T-cell (primary cell): ENCODE measurements at places on chromosomes 3 and 15. TPM values are rescaled to one million over a fixed set of nuclear protein-coding genes. Genes with fewer than 3 reads are reported as not detected.

DNA sequence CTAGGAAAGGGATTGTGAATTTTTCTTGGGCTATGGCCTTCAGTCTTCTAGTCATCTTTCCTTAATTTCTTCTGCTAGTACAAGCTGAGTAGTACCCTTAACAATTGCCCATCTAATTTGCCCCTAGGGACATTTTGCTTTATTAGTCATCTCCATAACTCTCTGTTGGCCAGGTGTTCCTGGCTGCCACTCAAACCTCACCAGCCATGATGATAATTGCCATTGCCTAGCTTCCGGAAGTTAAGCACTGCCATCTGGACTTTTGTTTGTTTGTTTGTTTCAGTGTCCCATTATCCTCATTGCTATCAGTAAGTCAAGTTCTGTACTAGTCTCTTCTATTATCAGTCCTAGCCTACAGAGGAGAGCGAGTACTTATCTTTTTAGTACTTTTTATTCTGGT is 36.6 kb upstream of the UBL7 start:
- DNase-seq = no peak
- no peaks in the 10 kb centered on the region for H3K27me3 ChIP-seq
- H3K27ac ChIP-seq = no peak overlapping the region
- H3K36me3 ChIP-seq = peaks cover 2% of the 10 kb centered on the region

KY gene
- not detected for total RNA-seq

CDHR4 gene
- total RNA-seq = 0.35 TPM

- H3K36me3 ChIP-seq = peaks cover 73% of the 10 kb centered on the region
- no peak overlapping the region for H3K4me3 ChIP-seq
- H3K27ac ChIP-seq = no peak overlapping the region
- H3K27me3 ChIP-seq = no peaks in the 10 kb centered on the region
- no peak for DNase-seq
Observed at GRCh38 chr3:44995142-44995770, 19.2 kb downstream of the EXOSC7 start.

KCNAB1 gene
- not detected for total RNA-seq

- no peak overlapping the region for H3K27ac ChIP-seq
- no peaks in the 10 kb centered on the region for H3K4me1 ChIP-seq
- H3K4me3 ChIP-seq = no peak overlapping the region
- H3K27me3 ChIP-seq = no peaks in the 10 kb centered on the region
- H3K36me3 ChIP-seq = no peaks in the 10 kb centered on the region
Observed at GRCh38 chr3:131553495-131554247, 50.9 kb upstream of the MRPL3 start.

DNA sequence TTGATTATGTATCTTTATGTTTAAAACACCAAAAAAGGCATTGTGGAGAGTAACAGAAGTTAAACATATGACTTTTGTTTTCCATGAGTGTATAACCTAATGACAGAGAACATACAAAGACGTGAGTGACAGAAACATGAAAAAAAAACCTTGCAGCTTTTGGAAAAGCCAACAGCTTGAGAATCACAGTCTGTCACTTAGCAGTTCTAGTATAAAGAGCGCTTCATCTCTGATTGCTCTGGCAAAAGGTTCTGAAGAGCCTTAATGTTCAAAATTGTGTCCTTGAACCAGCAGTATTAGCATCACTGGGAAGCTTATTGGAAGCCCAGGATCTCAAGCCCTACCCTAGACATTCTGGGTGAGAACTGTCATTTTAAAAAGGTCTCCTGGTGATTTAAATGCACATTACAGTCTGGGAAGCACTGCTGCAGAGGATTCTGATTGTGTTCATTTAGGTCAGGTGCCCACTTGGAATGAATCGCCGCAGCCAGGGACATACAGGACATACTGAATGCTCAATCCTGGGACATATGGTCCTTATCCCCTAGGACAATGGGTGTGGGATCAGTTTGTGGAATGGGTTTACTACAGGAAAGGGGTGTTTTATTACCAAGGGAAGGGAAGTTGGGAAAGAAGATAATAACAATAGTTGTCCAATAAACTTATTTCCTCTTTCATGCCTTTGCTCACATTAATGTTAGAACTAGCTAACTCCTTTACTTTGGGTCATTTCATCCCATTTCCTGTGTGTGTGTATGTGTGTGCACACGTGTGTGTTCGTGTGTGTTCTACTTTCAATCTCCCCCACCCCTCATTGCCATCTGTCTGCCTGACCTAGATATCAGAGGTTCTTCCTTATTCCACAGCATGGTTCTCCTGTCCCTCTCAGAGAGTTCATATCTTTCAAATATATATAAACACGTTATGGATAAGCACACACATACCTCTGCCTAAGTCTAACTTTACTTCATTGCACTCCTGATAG is 55.0 kb downstream of the LRRC49 start:
- H3K4me1 ChIP-seq = no peaks in the 10 kb centered on the region
- H3K4me3 ChIP-seq = no peak overlapping the region
- no peak overlapping the region for H3K27ac ChIP-seq
- DNase-seq = no peak
- no peaks in the 10 kb centered on the region for H3K27me3 ChIP-seq

MSL2 gene
- 92.9 TPM for total RNA-seq

GRCh38 chr15:45611305-45611704 is 23.5 kb upstream of the SQOR start:
- no peak overlapping the region for H3K4me3 ChIP-seq
- no peak for DNase-seq
- no peak overlapping the region for H3K27ac ChIP-seq
- H3K4me1 ChIP-seq = no peaks in the 10 kb centered on the region

DNA sequence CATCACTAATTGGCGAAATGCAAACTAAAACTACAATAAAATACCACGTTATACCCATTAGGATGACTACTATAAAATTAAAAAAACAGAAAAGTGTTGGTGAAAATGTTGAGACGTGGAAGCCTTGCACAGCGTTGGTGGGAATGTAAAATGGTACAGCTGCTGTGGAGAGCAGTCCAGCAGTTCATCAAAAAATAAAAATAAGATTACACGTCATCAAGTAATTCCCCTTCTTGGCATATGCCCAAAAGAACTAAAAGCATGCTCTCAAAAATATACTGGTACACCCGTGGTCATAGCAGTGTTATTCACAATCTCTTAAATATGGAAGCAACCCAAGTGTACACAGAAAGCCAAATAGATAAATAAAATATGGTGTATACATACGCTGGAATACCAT is 71.8 kb upstream of the NDN start:
- no peaks in the 10 kb centered on the region for H3K4me1 ChIP-seq
- no peak for DNase-seq
- no peaks in the 10 kb centered on the region for H3K36me3 ChIP-seq
- H3K27ac ChIP-seq = no peak overlapping the region
- no peak overlapping the region for H3K4me3 ChIP-seq
- H3K27me3 ChIP-seq = no peaks in the 10 kb centered on the region

MAPKAPK3 gene
- 64.2 TPM for total RNA-seq

HDC gene
- 4.2 TPM for total RNA-seq

- no peak overlapping the region for H3K27ac ChIP-seq
- no peak for DNase-seq
- no peaks in the 10 kb centered on the region for H3K27me3 ChIP-seq
- H3K36me3 ChIP-seq = no peaks in the 10 kb centered on the region
- no peak overlapping the region for H3K4me3 ChIP-seq
Observed at GRCh38 chr3:62951037-62951613, 75.9 kb upstream of the CADPS start.

PLA1A gene
- not detected for total RNA-seq

CD276 gene
- not detected for total RNA-seq

GRCh38 chr15:41161736-41162135 is 45.7 kb upstream of the INO80 start:
- H3K36me3 ChIP-seq = no peaks in the 10 kb centered on the region
- H3K27me3 ChIP-seq = peaks cover 4% of the 10 kb centered on the region
- no peak overlapping the region for H3K4me3 ChIP-seq
- H3K27ac ChIP-seq = no peak overlapping the region
- no peak for DNase-seq

DNA sequence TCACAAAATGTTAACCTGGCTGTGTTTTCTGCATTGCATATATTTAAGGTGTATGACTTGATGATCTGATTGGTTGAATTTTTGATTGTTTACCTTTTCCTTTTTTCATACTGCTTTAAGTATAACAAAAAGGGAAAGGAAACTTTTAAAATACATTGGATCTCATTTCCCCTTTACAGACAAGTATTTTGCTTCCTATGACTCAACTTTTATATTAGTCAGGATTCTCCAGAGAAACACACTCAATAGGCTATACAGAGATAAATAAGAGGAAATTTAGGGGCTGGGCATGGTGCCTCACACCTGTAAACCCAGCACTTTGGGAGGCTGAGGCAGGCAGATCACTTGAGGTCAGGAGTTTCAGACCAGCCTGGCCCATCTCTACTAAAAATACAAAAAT is 205.8 kb downstream of the TJP1 start:
- no peaks in the 10 kb centered on the region for H3K36me3 ChIP-seq
- no peak overlapping the region for H3K4me3 ChIP-seq
- no peaks in the 10 kb centered on the region for H3K4me1 ChIP-seq
- no peak for DNase-seq
- no peak overlapping the region for H3K27ac ChIP-seq
- H3K27me3 ChIP-seq = no peaks in the 10 kb centered on the region

DNA sequence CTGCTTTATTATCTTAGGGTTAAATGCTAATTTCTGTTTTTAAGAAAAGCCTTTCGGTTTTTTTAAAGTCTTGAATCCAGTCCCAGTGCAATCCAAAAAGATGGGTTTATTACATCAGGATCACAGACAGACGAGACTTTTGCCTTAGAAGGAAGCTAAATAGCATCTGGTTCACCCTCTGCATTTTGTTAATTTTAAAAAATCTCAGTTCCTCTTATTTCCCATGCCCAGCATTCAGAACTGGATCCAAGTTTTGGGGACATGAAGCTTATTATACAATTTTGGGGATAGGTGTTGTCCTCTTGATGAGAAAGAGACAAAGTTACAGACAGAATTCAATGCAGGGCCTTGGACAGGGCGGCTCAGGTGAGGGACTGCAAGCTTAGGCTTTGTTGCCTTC is 181.5 kb upstream of the LYSMD4 start:
- no peak for DNase-seq
- no peaks in the 10 kb centered on the region for H3K36me3 ChIP-seq
- no peak overlapping the region for H3K27ac ChIP-seq
- H3K4me3 ChIP-seq = no peak overlapping the region
- no peaks in the 10 kb centered on the region for H3K4me1 ChIP-seq
- peaks cover 40% of the 10 kb centered on the region for H3K27me3 ChIP-seq

GRCh38 chr15:95864467-95864886 is 466.0 kb upstream of the NR2F2 start:
- H3K36me3 ChIP-seq = no peaks in the 10 kb centered on the region
- no peak overlapping the region for H3K4me3 ChIP-seq
- H3K27ac ChIP-seq = no peak overlapping the region
- H3K4me1 ChIP-seq = peaks cover 6% of the 10 kb centered on the region
- no peaks in the 10 kb centered on the region for H3K27me3 ChIP-seq

FRMD4B gene
- total RNA-seq = 23.1 TPM

CISH gene
- 190 TPM for total RNA-seq

DNA sequence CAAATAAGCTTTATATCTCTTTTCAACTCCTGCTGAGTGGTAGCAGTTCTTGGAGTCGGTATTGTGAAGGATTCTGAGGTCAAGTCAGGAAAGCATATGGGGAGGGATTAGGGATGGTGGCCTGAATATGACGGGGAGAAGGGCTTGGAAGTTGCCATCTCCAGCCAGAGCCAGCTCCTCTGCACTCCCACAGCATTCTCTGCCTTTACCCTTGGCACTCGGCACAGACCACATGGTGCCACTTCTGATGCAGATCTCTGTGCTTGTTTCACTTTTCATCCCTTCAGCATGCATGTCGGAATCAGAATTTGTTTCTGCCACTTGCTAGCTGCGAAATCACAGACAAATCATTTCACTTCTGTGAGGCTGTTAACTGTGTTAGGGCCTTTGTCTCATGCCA is 52.5 kb downstream of the RAB11A start:
- no peaks in the 10 kb centered on the region for H3K27me3 ChIP-seq
- no peak overlapping the region for H3K4me3 ChIP-seq
- H3K4me1 ChIP-seq = peaks cover 3% of the 10 kb centered on the region
- no peak for DNase-seq
- no peaks in the 10 kb centered on the region for H3K36me3 ChIP-seq
- H3K27ac ChIP-seq = no peak overlapping the region

TTLL13 gene
- total RNA-seq = 1.7 TPM

ZNF80 gene
- total RNA-seq = 0.88 TPM
